ENCODE measurements at places on chromosomes 1 and 21.
A peak's percentile ranks its signal among the peaks of the same experiment; 100 is the strongest.

- DNase-seq = no peak
These were observed 47.3 kb downstream of the SELENOF start for GRCh38 chr1:86866665-86867064.

- DNase-seq = no peak
These were observed 25.6 kb upstream of the ZNF436 start for GRCh38 chr1:23395154-23395724.

DNA sequence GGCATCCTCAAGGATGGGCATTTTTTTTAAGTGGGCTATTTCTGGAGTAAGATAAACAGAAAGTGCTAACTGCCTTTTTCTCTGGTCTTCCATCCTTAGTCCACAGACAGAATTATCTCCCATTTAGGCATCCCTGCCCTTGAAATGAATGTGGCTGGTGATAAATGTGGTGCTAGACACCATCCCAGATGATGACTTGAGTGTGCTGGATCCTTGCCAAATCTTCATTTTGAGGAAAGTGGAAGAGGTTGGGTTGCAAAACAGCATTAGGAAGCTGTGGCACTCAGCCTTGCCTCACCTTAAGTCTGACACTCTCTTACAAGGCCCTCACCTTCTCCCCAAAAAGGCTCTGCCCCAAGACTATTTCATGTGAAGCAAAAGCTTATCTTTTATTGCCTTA lies 19.2 kb downstream of the MAB21L3 start:
- DNase-seq = peak; percentile 84

DNA sequence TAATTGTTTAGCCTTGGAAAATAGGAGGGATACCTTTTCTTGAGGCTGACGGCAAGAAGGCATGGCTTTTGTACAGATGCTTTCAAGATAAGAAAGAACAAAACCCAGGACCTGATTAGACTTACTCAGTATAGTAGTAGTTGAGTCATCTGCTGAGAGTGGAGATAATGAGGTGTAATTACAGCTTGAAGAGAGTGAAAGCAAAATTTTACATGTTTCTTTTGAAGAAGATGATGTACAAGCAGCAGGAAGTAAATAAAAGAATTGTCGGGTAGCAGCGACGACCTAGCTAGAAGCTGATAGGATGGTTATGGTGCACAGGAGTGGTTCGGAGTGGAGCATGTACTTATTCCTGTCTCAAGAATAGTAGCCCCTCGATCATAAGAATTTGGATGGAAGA lies 6.6 kb downstream of the ANGPTL1 start:
- DNase-seq = no peak

GRCh38 chr1:47938520-47938919 lies 58.7 kb downstream of the TRABD2B start:
- DNase-seq = no peak

GRCh38 chr1:115547696-115548095 lies 94.1 kb upstream of the VANGL1 start:
- DNase-seq = no peak

- DNase-seq = peak; percentile 93
These were observed 52.4 kb downstream of the TLCD4 start for GRCh38 chr1:95169548-95169947.

GRCh38 chr1:18347559-18347958 lies 133.2 kb upstream of the KLHDC7A start:
- DNase-seq = no peak

GRCh38 chr1:178282949-178283367 lies 189.1 kb downstream of the RASAL2 start:
- DNase-seq = peak; percentile 66

DNA sequence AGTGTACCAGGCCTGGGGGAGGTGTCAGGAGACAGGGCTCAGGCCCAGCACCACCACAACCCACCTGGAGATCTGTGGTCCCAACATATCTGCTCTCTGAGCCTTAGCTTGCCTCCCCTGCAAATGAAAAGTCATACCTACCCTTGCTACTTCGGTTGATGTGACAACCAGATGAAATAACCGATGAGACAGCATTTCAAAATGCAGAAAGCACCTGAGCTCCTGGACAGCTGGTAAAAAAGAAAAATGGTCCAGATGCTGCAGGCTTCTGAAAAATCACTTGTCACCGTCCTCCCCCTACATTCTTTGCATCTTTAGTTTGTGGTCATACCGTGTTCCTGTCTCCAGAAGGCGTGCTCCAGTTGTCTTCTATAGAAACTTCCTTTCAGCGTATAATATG lies 52.0 kb upstream of the COA6 start:
- no peak for DNase-seq

DNA sequence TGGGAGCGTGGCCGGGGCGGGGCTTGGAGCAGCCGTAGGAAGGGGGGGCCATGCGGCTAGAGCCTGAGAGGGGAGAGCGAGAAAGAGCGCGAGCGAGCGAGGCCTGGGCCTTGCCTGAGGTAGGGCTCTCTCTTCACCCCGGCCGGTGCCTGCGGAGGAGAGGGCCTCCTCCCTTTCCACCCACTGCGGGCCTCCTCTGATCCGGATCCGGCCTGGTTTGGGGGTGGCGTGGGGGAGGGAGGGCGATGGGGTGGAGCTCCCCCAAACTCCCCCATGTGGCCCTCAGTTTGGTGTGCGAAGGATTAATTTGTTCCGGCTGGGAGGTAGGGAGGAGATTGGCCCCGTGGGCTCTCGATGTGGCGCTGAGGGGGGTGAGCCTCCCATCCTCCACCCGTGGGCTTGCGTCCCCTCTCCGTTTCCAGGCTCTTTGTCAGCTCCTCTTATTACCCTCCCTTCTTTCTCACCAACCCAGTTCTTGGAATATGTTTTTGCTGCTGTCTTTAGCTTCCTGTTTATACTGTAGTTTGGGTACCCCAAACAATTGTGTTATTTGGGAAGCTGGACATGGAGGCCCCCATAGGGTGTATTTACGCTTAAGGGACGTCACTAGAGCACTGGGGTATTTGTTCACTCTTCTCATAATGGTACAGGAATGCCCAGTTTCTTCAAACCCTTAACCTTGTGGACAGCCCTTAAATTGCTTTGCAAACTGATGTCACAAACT lies 685 bp downstream of the UBAP2L start:
- DNase-seq = peak; percentile 76

GRCh38 chr1:175717610-175718540 lies 25.5 kb downstream of the TNR start:
- no peak for DNase-seq

- no peak for DNase-seq
These were observed 43.0 kb downstream of the TRIM33 start for GRCh38 chr1:114468047-114468446.

- DNase-seq = peak; percentile 63
These were observed 51.1 kb downstream of the ZNF326 start for GRCh38 chr1:90045853-90046563.

DNA sequence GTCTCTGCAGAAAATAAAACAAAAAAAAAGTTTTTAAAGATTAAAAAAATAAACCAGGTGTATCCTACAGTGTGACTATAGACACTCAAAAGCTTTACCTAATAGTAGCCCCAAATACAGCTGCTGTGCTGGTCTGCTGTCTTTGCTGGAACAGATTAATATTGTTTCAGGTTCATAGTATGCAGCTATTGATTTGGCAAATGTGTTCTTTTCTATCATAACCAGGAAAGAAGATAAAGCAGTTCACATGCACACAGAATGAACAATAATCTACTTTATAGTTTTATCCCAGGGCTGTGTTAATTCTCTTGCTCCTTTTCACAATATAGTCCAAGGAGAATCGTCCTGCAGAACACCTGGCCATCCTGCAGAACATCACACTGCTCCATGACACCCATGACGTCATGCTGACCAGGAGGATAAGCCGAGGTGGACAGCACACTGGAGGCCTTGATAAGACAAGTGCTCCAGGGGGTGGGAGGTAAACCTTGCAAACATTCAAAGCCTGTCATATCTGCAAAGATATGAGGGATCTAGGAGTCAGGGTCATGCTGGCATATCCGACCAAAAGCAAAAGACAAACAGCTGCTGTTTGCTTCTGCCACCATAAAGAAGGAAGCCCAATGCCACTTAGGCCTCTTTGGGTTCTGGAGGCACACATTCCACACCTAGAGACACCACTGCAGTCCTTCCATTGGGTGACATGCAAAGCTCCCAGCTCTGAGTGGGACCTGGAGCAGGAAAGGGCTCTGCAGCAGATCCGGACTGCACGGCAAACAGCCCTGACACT lies 86.1 kb upstream of the SLC2A1 start:
- no peak for DNase-seq

DNA sequence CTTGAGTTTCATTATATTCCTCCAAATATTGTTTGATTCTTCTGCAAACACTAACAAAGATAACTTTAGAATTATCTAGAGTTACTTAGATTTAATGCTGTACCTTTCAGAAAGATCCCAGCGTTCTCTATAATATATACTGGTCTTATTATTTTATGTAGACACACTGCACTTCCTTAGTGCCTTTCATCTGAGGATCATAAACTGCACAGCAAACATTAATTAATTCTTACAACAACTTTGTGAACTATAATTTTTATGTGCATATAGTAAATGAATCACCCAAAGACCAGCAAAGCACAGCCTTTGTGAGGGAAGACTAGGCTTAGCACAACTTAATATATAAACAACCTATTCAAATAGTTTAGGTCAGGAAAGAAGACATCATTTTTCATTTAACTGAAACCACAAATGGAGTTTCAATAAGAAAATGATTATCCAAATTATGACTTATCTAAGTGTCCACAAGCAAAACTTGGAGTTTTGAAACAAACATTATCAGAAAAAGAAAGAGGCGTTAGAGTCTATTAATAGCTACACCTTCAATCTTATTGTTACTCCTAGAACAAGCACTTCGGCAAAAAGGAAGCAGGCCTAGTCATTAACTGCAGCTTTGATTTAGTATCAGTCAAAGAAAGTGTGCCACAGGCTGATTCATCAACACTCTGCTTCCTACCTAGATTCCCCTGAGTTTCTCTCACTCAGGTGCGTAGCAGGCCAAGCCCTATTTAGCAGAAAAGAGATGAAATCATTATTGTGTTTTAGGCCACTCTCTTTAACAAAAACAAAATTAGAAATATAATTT lies 22.5 kb upstream of the RC3H1 start:
- no peak for DNase-seq

GRCh38 chr1:65068202-65069010 lies 79.6 kb upstream of the AK4 start:
- DNase-seq = peak; percentile 63

GRCh38 chr21:37165586-37165985 lies 92.5 kb downstream of the TTC3 start:
- peak; percentile 18 for DNase-seq

GRCh38 chr1:65791396-65791795 lies 1.3 kb upstream of the PDE4B start:
- DNase-seq = peak; percentile 19

- DNase-seq = no peak
These were observed 12.6 kb downstream of the SH2D2A start for GRCh38 chr1:156804026-156804425.

DNA sequence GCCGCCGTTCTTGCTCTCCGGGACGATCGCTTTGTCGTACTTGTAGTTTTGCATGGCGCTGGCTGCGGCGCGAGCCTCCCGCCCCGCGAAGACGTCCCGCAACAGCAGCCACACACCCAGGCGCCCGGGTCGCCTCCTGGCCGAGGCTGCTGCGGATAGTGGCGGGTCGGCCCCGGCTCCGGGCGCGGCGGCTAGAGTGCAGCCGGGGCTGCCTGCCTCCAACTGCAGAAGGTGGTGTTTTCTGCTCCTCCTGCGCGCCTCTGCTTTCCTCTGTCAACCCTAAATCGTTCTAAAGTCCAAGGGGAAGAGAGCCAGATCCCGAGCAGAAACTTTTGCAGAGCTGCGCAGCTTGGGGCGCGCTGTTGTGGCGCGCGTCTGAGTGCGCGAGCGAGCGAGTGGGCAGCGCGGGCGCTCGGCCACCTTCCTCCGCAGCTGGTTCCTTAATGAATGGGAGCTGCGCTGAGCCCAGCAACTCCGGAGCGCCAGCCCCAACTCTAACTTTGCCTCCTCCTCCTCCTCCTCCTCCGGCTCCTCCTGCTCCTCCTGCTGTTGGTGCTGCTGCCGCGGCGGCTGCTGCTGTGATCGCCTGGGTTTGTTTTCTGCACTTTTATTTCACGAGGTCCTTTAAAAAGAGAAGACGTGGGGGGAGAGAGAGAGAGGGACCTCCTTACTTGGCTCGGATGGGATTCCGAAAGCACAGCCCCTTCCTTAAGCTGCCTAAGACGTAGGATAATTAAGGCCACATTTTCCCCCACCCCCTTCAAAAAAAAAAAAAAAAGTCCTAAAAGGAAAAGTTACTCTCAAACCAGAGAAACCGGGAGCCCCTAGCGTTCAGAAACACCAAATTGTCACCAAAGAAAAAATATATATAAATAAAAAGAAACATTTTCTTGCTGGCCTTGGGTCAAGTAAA lies at the start of gene PLPP3:
Gene PLPP3, minus strand, starts transcription at position 601 of the 913 bp plus-strand sequence. Its CDS starts 547 bp downstream, at position 54.
- DNase-seq = peak; percentile 79

GRCh38 chr1:111214884-111215283 lies 12.6 kb upstream of the CHI3L2 start:
- no peak for DNase-seq

DNA sequence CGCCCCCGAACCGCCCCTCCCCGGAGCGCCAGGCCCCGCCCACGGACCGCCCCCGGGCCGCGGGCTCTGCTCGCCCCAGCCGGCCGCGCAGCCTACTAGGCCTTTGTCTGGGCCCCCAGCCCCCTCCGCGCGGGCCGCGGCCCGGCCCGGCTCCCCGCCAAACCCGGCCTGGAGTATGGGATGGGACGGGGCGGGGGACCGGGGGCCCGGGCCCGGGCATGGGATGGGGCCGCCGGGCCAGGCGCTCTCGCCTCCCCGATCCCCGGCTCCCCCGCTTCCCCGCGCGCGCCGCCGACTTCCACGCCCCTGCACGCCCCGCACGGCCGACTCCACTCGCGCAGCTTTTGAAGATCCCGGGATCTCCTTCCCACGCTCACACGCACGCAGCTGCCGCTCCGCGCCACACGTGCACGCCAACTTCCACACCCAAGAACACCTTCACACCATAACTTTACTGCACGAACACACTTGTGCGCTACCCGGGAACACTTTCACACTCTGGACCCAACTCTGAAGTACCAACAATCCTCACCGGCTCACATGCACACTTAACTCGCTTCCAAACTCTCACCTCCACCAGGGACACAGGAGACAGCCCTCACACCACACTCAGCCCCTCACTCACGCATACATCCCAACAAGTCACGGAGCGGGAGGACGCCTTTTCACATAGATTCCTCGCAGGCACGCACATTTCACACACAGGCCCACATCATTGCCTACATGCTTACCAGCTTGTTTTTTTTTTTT lies 437 bp upstream of the HSPG2 start:
- DNase-seq = peak; percentile 85

DNA sequence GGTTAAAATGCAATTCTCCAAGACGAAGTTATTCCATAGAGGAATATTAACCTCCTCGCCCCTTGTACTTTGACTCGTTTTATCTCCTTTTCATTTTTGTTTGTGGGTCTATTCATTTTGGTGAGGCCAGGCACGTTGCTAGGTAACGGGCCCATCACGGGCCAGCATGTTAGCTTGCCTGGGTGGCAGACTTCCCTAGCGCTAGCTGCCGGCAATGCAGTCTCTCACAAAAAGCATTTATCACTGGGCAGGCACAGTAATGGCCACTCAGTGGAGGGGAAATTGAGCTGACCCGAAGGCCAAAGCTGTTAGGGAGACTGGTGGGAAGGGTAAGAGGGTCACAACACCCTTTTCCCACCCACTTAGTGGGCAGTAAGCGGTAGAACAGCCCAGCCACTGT lies 234.4 kb upstream of the FOXD3 start:
- DNase-seq = no peak
